HT1080 (cell line): ENCODE measurements at places on chromosomes 1 and 21.

GRCh38 chr21:33025489-33026442 is at the start of gene OLIG2:
TSS of gene OLIG2 (plus strand) at chr21:33025935. CDS start at chr21:33026863, 928 bp downstream.
- DNase-seq, result no peak

DNA sequence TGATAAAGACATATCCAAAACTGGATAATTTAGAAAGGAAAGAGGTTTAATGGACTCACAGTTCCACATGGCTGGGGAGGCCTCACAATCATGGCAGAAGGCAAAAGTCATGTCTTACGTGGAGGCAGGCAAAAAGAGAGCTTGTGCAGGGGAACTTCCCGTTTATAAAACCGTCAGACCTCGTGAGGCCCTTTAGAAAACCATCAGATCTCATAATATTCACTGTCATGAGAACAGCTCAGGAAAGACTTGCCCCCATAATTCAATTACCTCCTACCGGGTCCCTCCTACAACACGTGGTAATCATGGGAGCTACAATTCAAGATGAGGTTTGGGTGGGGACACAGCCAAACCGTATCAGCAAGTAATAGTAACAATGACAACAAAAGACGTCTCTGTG is 88.2 kb upstream of the SLC25A33 start:
- DNase-seq, result no peak

- no peak for DNase-seq
Observed at GRCh38 chr1:230861489-230861888, 6.8 kb downstream of the C1orf198 start.

GRCh38 chr1:62706985-62707743 is 19.0 kb upstream of the DOCK7 start:
- no peak for DNase-seq

GRCh38 chr1:186763107-186763506 is 65.6 kb upstream of the PLA2G4A start:
- DNase-seq, result peak; percentile 51

DNA sequence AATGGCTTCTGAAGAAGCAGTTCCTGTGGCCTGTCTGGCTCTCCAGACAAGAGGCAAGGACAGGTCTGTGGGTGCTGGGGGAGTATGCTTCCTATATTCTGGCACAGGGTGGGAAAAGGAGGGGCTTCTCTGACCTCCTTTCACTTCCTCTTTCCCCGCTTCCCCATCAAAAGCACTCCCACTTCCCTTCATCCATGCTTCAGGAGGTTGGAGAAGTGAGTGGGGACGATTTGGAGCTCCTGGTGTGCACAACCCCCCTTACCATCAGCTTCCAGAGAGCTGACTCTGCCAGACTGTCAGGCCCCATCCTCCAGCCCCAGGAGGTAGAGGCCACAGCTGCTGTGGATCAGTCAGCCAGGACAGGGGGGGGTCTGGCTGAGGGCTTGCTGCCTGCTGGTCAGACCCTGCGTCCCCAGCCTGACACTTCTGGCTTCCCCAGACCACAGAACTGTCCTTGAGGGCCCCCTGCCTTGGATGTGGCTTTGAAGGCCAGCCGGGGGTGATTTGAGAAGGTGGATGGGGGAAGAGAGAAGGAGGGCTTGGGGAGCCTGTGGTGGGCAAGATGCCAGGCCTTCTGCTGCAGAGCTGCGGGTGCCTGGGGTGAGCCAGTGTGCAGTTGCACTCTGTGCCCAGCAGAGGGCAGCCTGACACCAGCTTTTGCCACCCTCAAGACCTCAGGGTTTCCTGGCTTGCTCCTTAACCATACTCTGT is 21.5 kb upstream of the TMEM222 start:
- peak; percentile 91 for DNase-seq

DNA sequence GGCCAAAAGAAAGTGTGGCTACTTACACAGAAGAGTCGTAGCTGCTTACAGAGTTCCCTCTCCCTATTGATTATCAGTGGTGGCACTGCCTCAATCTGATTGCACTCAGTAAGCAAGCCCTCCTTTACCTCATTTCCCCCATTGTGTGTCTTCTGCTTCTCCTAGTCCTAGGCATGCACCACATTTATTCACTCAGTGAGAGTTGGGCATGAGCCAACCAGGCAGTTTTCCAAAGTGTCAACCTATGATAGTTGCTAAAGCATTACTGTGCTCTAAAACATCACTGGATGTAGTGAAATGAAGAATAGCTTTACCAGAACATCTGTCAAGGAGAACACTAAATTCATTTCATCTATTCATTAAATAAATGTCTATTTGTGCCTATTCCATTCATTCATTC is 19.3 kb downstream of the GJA5 start:
- DNase-seq, result no peak

GRCh38 chr1:30286241-30286987 is 437.0 kb downstream of the MATN1 start:
- DNase-seq, result peak; percentile 4

DNA sequence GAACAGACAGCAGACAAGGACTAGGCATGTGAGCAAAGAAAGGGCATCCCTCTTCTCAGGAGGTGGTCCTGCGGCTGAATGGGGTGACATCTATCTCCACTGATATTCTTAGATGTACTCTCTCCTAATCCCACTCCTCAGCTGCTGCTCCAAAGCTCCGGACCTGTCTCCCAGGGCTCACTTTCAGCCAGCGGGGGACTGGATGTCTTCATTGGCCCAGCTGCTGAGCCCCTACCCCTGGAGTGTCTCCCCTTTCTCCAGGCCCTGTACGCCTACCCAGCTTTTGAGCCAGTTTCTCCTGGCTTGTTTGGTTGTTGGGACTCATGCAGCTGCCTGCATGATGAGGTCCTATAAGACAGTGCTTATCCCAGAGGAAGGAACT is 28.8 kb upstream of the CSF1 start:
- DNase-seq, result no peak

GRCh38 chr1:47434051-47434842 is 3.6 kb upstream of the FOXD2 start:
- no peak for DNase-seq

- DNase-seq, result no peak
Observed at GRCh38 chr1:87474098-87474497, 145.4 kb downstream of the LMO4 start.

DNA sequence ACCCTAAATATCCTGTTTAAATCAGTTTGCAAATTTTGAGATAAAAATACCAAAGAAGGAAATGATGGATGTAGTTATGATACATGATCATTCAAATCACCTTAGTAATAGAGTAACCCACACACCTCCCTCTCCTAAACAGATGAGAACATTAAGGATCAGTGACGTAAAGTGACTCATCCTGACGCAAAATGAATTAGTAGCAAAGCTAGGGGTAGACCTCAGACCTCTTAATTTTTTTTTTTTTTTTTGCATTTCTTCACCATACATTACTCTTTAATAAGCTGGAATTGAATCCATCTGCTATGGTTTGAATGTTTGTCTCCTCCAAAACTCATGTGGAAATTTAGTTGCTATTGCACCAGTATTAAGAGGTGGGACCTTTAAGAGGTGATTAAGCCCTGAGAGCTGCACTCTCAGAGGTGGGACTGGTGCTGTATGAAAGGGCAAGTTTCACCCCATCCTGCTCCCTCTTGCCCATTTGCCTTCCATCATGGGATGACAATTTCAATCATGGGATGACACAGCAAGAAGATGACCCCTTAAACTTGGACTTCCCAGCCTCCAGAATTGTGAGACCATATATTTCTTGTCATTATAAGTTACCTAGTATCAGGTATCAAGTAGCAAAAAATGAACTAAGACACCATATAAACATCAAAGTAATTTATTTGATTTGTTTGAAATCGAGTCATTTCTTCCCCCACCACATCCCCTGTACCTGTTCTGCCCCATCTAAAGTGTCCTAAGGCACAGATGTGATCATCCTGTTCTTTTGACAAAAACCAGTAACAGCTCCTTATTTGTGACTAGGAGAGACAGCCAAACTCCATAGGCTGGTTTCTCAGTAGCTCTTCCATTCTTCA is 114.6 kb upstream of the DUSP10 start:
- DNase-seq, result peak; percentile 65

DNA sequence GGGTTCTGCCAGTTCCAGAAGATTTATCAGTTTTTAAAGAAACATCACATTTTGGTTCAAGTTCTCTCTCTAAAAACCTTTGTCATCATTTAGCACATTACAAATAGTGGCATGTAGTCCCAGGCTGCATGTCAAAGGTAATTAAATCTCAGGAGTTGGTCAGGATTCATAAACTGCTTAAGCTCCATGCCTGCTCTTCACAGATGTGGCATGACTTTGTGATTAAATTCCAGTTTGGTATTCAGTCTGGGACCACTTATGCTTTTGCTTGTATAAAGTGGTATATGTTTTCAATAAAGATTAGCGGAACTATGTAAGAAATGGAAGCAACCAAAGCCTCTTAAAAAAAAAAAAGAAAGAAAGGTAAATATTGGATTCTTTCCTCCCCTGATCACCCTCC is 408.0 kb downstream of the DISC1 start:
- DNase-seq, result no peak

DNA sequence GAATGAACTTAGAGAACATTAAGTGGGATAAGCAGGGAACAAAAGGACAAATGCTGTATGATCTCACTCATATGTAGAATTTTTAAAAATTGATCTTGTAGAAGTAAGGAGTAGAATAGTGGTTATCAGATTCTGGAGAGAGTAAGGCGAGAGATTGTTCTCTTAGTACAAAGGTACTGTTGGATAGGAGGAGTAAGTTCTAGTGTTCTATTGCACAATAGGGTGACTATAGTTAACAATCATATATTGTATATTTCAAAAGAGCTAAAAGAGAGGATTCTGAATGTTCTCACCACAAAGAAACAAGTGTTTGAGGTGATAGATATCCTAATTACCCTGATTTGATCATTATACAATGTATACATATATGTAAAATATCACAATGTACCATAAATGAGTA is 735.9 kb downstream of the NCAM2 start:
- DNase-seq, result no peak

DNA sequence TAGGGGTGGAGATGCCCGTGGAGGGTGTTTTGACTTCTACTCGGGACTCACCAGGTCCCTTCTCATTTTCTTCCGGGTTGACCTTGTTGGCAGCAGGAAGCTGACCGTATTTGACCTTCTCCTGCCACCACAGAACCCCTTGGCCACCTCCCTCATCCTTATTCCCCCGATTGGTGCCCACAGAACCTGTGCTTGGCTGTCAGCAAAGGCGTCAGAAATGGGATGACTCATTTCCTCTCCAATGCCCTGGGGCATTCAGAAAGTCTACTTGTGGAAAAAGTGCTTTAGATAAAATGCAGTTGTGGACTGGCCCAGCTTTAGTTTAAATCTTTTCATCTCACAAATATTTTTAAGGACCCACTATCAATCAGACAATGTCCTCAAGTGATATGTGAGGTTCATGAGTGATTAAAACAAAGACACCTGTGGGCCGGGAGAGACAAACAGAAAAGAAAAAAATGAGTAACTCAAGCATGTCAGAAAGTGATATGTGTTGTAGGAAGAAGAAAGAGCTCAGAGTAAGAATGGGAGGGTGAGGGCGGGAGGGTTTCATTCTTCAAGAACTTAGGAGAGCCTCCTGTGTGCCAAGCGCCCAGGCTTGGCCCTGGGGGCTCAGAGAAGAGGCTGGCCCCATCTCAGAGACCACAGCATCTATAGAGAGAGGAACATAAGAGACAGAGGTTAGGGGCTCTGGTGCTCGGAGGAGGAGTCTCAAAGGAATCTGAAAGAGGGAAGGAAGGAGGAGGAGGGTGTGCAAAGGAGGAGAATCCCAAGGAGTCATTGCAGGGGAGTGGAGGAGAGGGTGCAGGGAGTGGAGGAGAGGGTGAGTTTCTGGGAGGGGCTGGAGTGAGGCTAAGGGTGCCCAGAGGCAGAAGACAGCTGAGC is 221.6 kb upstream of the VAMP3 start:
- DNase-seq, result peak; percentile 94

DNA sequence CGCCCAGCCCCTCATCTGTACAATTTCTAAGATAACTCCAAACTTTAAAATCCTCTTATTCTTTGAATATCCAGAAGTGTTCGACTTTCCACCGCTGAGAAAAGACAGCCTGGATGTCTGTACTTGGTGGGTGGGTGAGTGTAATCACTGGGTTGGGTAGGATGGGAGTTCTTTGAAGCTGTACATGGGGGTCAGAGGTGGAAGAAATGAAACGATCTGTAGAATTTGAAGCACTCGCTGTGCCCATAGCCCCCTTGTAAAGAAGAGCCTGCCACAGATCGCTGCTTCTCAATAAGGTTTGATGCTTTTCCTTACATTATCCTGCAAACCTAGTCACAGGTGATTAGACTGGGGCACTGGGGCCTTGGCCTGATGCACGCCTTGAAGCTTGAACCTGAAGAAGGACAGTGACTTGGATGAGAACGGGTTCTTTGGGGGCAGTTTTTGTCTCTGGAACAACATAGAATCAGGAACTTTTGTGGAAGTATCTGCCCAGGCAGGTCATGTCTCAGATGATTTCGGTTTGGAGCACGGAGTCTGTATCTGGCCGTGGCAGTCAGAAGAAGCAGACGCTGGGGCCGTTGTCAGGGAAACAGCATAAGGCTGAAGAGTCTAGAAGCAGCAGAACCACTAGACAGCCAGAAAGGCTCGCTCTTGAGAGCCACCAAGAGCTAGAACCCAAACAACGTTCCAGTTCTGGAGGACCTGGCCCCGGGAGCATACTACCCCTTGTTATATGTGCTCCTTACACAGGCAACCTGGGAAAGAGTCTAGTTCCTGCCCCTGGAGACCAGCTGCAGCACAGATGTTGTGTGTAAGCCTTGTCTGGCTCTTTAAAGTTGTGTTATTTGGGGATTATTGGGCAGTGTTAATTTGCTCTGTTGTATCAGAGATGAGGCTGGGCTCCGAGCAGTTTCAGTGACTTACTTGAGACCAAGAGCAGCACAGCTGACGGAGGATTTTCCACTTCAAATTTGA is 45.1 kb upstream of the SCCPDH start:
- no peak for DNase-seq

DNA sequence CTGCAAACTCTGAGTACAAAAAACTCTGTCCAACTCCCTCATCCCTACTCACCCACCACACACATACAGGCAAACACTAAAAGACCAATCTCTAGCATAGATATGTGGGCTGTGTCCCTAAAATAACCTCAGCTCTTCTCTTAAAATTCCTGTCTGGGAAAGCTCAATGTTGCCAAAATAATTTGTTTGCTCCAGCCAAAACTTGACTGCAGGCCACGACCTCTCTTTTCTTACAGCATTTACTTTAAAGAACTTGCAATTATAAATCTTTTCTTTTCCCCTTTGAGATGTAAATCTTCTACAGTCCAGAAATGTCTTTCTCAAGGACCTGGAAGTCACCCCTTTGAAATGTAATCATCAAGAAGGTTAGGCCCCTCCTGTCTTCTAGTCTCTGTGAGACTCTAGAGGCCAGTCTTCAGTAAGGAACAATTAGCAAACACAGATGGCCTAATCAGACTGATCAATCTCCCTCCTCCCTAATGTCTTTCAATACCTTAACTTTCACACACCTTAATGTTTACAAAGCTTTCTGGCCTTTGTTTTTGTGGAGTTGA is 483.6 kb upstream of the RGS18 start:
- DNase-seq, result no peak
